ENCODE measurements at places on chromosomes 2 and 18.
A peak's percentile ranks its signal among the peaks of the same experiment; 100 is the strongest.

DNA sequence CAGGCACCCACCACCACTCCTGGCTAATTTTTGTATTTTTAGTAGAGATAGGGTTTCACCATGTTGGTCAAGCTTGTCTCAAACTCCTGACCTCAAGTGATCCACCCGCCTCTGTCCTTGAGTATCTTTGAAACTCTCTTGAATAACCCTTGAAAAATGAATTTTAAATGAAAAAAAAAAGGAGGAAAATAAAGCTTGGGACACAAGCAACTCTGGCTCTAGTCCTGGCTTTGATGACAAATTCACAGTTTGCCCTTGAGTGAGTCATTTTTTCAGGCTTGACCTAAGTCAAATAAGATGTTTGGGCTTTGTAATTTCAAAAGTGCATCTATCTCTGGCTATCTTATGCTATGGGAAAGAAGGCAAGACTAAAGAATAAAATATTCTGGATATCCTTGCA, 79.0 kb upstream of the TRIB2 start:
- DNase-seq = no peak

DNA sequence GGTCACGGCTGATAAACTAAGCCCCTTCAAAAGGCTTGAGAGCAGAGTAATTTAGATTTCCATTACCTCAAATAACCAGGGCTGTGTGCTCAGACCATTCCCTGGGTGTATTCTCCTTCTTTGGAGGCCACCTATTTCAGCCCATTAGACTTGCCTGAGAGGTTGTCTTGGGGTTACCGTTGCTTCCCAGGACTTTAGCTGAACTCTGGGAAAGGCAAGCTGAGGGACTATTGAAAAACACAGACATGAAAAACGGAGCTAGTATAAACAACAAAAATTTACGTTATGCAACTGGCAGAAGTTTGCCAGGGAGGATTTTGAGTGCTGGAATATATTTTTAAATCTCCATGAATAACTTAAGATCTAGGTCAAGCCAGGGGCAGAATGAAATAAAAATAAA, 561.0 kb upstream of the TNP1 start:
- DNase-seq = no peak

DNA sequence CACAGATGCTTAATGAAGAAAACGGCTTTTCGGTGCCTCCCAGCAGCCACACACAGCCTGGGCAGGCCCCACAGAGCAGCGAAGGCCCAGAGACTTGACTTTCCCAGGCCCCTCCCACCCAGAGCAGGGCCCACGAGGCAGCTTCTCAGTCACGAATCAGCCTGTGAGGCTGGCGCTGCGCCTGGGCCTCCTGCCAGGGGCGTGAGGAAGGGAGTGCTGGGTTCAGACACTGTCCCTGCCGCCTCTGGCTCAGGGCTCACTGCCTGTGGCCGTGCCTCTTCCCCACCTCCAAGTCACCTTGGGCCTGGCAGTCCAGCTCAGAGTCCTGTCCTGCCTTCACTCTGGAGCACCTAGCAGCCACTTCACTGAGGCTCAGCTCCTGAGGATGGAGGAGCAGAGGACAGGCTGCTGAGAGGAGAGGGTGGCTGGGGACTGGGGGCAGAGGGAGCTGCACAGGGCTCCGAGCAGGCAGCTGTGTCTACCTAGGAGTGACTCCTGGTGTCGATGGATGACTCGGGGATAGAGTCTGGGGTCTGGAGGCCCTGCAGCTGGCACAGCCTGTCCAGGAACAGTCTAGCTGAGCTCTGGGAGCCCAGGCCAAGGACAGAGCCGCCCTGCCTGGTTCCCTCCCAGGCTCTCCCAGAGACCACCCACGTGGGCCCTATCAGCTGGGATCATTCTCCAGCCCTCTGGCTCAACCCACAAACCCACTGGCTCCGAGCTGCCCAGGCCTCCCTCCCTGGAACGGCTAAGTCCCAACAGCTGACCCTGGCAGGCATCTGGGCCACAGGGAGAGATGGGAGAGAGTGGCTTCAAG, 36.4 kb upstream of the FOSL2 start:
- DNase-seq = no peak

GRCh38 chr2:20570249-20570648, 80.6 kb downstream of the HS1BP3 start:
- DNase-seq = no peak

DNA sequence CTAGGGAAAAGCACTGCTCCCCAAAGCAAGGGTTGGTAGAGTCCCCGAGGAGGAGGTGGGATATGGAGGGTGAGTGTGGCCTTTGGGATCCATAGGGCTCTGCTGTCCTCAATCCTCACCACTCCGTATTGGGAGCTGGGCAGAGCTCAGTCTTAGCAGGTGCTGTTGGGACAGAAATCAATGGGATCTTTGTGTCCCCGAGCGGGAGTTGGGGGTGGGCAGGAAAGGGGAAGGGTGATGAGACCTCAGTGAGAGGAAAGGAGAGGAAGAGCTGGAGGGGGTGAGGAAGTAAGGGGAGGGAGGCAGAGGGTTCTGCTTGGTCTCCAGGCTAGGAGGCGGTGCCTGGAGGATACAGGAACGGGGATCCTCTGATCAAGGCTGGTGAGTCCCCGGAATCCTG, 2.6 kb downstream of the ASIC4 start:
- no peak for DNase-seq

- no peak for DNase-seq
Measured at GRCh38 chr18:35161934-35162333, 78.9 kb upstream of the ZNF397 start.

- DNase-seq = no peak
Measured at GRCh38 chr2:176124110-176124946, 1.8 kb downstream of the HOXD9 start.

DNA sequence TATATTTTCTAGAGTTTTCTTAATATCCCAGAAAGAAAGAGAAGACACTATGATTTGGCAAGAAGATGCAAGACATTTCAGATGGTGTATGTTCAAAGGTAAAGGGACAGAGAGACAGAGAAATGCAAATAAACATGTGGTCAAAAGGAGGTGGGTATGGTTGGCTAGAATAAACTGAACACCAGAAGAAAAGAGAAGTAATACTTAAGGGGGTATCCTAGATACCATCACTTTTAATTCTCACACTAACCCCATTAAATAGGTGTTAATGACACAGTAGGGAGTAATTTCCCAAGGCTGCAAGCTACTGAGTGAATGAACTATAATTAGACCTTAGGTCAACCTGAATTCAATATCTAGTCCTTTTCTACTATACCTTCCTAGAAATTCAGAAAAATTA, 111.2 kb upstream of the CD226 start:
- no peak for DNase-seq

DNA sequence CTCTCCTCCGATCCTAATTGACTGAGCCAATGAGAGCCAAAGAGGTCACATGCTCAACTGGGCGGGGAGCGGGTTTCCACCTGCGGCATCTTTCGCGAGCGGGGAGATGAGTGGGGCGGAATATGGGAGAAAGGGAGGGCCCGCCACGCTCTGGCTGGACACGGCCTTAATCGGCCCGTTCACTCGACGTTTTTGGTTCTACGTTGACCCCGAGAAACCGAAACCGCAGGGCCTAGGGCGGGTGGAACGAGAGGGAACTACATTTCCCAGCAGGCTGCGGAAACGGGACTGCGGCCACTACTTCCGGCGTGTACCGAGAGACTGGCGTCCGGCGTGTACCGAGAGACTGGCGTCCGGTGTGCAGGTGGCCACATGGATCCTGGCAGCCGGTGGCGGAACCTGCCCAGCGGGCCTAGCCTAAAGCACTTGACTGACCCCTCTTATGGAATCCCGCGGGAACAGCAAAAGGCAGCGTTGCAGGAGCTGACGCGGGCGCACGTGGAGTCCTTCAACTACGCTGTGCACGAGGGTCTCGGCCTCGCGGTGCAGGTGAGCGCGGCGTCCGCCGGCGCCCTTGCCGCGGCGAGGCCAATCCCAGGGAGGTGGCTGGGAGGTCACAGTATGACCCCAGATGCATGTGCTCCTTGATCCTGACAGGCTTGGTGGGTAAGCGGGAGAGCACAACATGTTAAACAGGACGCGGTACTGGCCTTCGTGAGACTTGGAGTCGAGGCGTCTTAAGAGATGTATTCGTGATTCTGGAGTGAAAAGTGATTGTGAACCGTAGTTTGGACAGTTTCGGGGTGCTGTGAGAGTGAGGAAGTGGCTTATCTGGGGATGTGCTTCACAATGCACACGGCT, at the start of gene POLR1B:
Gene POLR1B, plus strand, starts transcription at position 343 of the 861 bp plus-strand sequence. Its CDS starts 30 bp downstream, at position 373.
- DNase-seq = peak; percentile 60

- DNase-seq = no peak
Measured at GRCh38 chr2:40292291-40292690, 159.6 kb downstream of the SLC8A1 start.

- DNase-seq = no peak
Measured at GRCh38 chr2:177265824-177266817, 1.6 kb upstream of the NFE2L2 start.

DNA sequence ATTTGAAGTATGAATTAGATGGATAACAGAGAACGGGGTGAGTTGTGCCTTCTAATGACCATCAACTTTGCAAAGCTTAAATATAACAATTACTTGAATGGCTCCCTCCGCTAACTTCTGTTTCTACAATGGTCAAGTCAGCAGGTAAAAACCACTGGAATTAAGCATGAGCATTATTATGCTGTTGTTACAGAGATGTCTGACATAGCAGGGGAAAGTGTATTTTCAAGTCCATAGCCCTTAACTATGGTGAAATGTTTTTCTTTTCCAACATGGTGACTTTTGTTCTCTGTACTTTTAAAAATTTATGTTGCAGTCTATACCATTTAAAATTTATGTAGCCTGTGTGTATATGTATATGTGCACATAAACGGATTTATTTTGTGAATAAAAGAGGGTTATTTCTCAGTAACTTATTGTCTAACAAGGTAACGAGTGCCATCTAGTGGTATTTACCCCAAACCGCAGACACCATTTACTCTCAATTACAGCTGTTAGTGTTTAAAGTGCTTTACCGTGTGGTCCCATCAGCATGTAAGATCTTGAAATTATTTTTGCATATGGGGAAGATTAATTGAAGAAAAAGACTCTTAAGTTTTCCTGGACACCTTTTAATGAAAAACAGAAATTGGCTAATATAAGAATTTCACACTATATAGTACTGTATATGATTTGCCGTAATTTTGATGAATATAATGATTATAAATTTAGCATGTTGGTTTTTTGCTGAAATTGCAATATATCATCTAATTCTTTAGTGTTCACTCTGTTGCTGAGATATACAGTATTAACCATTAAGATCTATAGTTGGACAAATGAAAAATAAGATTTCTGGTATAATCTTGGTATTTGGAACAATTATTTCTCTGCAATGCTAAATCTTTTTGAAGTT, 78.2 kb downstream of the UBE2E3 start:
- DNase-seq = no peak

- DNase-seq = no peak
Measured at GRCh38 chr2:191359133-191359532, 113.9 kb downstream of the MYO1B start.

GRCh38 chr2:59787095-59787494, 766.4 kb downstream of the BCL11A start:
- no peak for DNase-seq

GRCh38 chr2:39433586-39434195, 3.4 kb downstream of the MAP4K3 start:
- no peak for DNase-seq

DNA sequence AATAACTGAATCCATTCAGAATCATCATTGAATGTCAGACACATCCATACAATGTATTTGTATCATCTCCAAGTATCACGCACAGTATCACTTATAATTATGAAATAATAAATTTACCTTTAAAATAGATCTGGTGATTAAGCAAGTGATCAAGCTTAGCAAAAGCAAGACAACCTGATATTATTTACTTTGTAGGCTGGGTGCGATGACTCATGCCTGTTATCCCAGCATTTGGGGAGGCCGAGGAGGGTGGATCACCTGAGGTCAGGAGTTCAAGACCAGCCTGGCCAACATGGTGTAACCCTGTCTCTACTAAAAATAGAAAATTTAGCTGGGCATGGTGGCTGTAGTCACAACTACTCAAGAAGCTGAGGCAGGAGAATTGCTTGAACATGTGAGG, 421.0 kb upstream of the NETO1 start:
- DNase-seq = no peak

DNA sequence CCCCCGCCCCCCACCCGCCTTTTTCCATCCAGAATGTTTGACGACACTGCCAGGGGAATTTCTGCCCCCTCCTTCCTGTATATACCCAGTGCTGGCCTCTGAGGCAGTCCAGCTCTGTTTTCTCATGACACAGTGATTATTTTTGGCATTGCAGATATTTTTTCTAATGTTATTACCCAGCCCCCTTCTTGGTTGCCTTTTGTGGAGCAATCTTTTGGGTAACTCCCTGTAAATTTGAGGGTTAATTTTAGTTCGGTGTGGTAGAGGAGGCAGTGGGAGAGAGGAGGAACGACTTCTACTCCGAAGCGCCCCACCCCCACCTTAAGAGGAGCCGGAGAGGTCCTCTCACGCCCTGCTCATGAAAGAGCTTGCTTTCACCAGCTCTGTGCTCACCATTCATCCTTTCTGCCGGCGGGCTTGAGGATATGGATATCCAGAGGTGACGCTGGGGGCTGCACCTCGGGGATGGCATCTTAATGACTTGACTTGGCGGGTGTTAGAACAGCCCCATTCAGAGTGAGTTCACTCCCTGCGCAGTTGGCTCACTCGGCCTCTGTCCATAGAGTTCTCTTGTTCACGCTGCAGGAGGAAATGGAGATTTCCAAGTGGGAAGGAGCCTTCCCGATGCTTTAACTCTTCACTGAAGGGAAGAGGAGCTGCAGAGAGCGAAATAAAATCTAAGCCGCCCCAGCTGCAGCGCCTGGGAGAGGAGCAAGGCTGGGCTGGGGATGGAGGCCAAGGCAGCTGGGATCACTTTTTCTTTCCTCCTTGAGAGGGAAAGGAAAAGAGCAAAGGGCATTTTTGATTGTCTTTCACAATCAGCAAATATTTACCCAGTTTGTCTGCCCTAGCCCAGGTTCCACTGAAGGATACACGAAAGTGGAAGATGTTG, 38.4 kb downstream of the EPAS1 start:
- DNase-seq = no peak

- DNase-seq = no peak
Measured at GRCh38 chr2:189709501-189710221, 35.2 kb downstream of the ANKAR start.

GRCh38 chr2:27074738-27075565, 3.5 kb upstream of the EMILIN1 start:
- DNase-seq = no peak

All from stimulated activated CD4-positive, alpha-beta T cell treated with anti-CD3 and anti-CD28 coated beads, Interleukin-12 subunit alpha, Interleukin-12 subunit beta, amount 100 ng/mL, for 24 hours (primary cell).